Activated T-helper 1 cell treated with anti-CD3 and anti-CD28 coated beads, Interleukin-12 subunit alpha, Interleukin-12 subunit beta, Interleukin-2, Interleukin-4 antibody, amounts not matched to agents 30 ng/mL and 10 ng/mL and 1 ng/mL, durations not matched to agents 14 hours and 24 hours and 36 hours (primary cell): ENCODE measurements at places on chromosomes 3 and 15. TPM values are rescaled to one million over a fixed set of nuclear protein-coding genes. Genes with fewer than 3 reads are reported as not detected.

GRCh38 chr3:56868706-56869105 is 67.0 kb upstream of the ARHGEF3 start:
- no peak overlapping the region for H3K4me3 ChIP-seq
- no peaks in the 10 kb centered on the region for H3K27me3 ChIP-seq
- H3K36me3 ChIP-seq = peaks cover 10% of the 10 kb centered on the region
- no peak for DNase-seq

- no peaks in the 10 kb centered on the region for H3K27me3 ChIP-seq
- no peak for DNase-seq
- no peaks in the 10 kb centered on the region for H3K4me1 ChIP-seq
These were observed 40.6 kb upstream of the TMEM108 start for GRCh38 chr3:132997404-132998185.

GRCh38 chr3:159919873-159920272 is 68.8 kb upstream of the IL12A start:
- peaks cover 24% of the 10 kb centered on the region for H3K27me3 ChIP-seq
- H3K36me3 ChIP-seq = no peaks in the 10 kb centered on the region
- no peaks in the 10 kb centered on the region for H3K4me1 ChIP-seq
- no peak overlapping the region for H3K27ac ChIP-seq
- DNase-seq = no peak

DNA sequence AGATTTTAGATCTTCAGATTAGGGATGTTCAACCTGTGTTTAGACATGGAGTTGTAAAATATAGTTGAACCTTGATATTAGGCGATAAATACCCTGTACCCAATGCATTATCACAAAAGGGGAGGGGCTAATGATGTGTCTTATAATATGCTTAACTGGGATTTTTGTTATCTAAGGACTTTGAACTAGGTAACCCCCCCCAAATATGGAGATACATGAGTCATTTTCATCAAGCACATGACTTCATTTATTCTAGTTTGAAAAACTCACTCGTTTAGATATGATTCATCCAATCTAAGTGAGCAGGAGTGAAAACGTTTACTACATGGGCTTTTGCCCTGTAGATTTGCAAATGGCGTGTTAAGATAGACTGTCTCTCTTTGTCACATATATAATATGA is 212.4 kb downstream of the IL5RA start:
- no peaks in the 10 kb centered on the region for H3K4me1 ChIP-seq
- no peak overlapping the region for H3K4me3 ChIP-seq
- no peaks in the 10 kb centered on the region for H3K27me3 ChIP-seq
- H3K27ac ChIP-seq = no peak overlapping the region
- no peaks in the 10 kb centered on the region for H3K36me3 ChIP-seq

- peaks cover 14% of the 10 kb centered on the region for H3K4me1 ChIP-seq
- peaks cover 7% of the 10 kb centered on the region for H3K36me3 ChIP-seq
- H3K27ac ChIP-seq = no peak overlapping the region
- DNase-seq = no peak
- H3K4me3 ChIP-seq = no peak overlapping the region
These were observed 9.5 kb downstream of the TTBK2 start for GRCh38 chr15:42911058-42911592.

GRCh38 chr3:42906070-42906847 is at the start of gene ZNF662:
Gene ZNF662 (plus strand): TSS chr3:42906142. CDS start chr3:42908115, 1,973 bp downstream.
- peaks cover 6% of the 10 kb centered on the region for H3K36me3 ChIP-seq
- H3K4me3 ChIP-seq = peak within 1 kb of the TSS; percentile 55
- DNase-seq = no peak
- no peak within 1 kb of the TSS for H3K27ac ChIP-seq
- no peaks in the 10 kb centered on the region for H3K4me1 ChIP-seq
- H3K27me3 ChIP-seq = peaks cover 28% of the 10 kb centered on the region

- no peaks in the 10 kb centered on the region for H3K4me1 ChIP-seq
- H3K27ac ChIP-seq = no peak overlapping the region
- no peaks in the 10 kb centered on the region for H3K27me3 ChIP-seq
- peaks cover 28% of the 10 kb centered on the region for H3K36me3 ChIP-seq
- no peak for DNase-seq
These were observed 112.0 kb downstream of the SCAPER start for GRCh38 chr15:76793162-76793561.

PPARG gene
- 2.3 and 2.5 TPM in 2 replicates for total RNA-seq

DNA sequence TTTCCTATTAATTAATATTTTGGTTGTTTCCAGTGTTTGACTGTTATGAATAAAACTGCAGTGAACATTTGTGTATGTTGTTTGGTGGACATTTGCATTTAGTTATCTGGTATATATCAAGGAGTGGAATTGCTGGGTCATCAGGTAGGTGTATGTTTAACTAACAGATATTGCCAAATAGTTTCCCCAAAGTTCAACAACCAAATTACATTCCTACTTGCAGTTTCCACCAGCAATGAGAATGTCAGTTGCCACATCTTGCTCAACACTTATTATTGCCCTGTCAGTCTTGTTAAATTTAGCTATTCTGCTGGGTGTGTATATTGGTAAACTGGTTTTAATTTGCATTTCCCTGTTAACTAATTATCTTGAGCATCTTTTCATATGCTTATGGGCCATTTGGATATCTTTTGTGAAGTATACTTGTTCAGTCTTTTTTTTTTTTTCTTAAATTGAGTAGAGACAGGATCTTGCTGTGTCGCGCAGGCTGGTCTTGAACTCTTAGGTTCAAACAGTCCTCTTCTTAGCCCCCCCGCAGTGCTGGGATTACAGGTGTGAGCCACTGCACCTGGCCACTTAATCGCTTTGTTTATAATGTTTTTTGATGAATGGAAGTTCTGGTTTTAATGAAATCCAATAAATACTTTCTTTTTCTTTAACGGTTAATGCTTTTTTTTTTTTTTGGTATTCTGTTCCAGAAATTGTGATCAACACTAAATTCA is 7.9 kb downstream of the FEM1B start:
- H3K36me3 ChIP-seq = peaks cover 37% of the 10 kb centered on the region
- no peak overlapping the region for H3K4me3 ChIP-seq
- peak overlapping the region; percentile 15 for H3K27ac ChIP-seq
- peaks cover 57% of the 10 kb centered on the region for H3K4me1 ChIP-seq
- H3K27me3 ChIP-seq = no peaks in the 10 kb centered on the region

DNA sequence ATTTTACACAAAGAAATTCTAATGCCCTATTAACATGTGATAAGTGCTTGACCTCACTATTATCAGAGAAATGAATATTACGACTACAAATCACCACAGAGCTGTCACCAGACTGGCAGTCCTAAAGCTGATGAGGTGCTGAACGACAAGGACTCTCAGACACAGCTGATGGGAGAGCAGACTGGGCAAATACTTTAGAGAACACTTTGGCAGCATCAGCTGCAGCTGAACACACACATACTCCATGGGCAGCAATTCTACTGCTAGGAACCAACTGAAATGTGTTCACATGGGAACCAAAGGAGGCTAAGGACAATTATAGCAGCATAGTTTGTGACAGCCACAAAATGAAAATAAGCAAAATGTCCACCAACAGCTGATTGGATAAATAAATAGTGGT is 45.5 kb downstream of the SUSD5 start:
- peaks cover 5% of the 10 kb centered on the region for H3K27me3 ChIP-seq
- H3K27ac ChIP-seq = no peak overlapping the region
- peaks cover 2% of the 10 kb centered on the region for H3K36me3 ChIP-seq

GRCh38 chr15:97009031-97009431 is 678.5 kb downstream of the NR2F2 start:
- H3K36me3 ChIP-seq = no peaks in the 10 kb centered on the region
- no peak overlapping the region for H3K4me3 ChIP-seq
- DNase-seq = no peak
- no peaks in the 10 kb centered on the region for H3K4me1 ChIP-seq
- H3K27ac ChIP-seq = no peak overlapping the region
- H3K27me3 ChIP-seq = no peaks in the 10 kb centered on the region

DNA sequence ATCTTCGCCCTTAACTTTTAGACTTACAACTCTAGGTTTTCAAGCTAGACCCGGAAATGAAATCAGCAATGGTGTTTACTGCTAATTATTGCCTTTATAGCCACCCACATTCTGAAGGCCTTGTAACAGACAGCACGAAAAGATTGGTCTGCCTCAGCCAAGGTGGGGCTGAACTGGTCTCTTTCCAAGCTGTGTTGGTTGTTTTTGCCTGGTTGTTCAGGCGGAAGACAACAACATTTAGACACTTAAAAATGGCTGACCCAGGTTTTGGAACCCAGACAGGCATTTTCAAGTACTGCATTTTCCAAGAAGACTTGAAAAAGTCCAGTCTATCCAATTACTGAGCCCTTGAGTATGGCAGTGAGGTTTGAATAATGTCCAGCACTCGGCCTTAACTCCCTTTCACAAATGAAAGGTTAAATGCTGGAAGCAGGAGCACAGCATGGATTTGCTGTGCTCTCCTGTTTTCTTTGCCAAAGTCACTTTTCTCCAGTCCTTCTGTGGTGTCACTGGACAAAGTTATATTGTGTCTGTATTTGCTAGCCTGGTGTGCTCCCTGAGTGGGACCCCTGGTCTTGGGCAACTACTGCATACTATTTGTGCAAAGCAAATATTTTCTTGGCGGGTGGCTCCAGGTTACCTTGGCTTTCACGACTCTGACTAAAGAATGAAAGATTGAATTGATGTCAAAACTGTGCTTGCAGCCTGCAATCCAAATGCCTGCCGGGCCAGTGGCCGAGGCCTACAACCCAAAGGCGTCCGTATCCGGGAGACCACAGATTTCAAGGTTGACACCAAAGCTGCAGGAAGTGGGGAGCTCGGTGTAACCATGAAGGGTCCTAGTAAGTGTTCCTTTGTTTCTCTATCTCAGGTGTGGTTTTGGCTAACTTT is 93.5 kb downstream of the FLNB start:
- H3K36me3 ChIP-seq = peaks cover 21% of the 10 kb centered on the region
- no peaks in the 10 kb centered on the region for H3K27me3 ChIP-seq
- no peak overlapping the region for H3K27ac ChIP-seq
- H3K4me3 ChIP-seq = no peak overlapping the region

NRG4 gene
- not detected in 2 replicates for total RNA-seq

LSAMP gene
- not detected in 2 replicates for total RNA-seq

GRCh38 chr3:185540695-185541094 is 11.7 kb downstream of the LIPH start:
- H3K4me3 ChIP-seq = no peak overlapping the region
- H3K27ac ChIP-seq = no peak overlapping the region
- H3K27me3 ChIP-seq = no peaks in the 10 kb centered on the region
- no peak for DNase-seq

GRCh38 chr3:123119802-123120201 is 53.0 kb downstream of the PDIA5 start:
- no peak overlapping the region for H3K4me3 ChIP-seq
- no peak overlapping the region for H3K27ac ChIP-seq
- no peaks in the 10 kb centered on the region for H3K27me3 ChIP-seq
- H3K4me1 ChIP-seq = no peaks in the 10 kb centered on the region
- H3K36me3 ChIP-seq = peaks cover 43% of the 10 kb centered on the region
- DNase-seq = no peak

C3orf49 gene
- not detected in 2 replicates for total RNA-seq

GRCh38 chr15:70376929-70377691 is 279.4 kb upstream of the TLE3 start:
- H3K4me1 ChIP-seq = no peaks in the 10 kb centered on the region
- H3K27ac ChIP-seq = no peak overlapping the region
- H3K27me3 ChIP-seq = peaks cover 21% of the 10 kb centered on the region
- no peaks in the 10 kb centered on the region for H3K36me3 ChIP-seq

CAMKV gene
- 0.96 and 1.0 TPM in 2 replicates for total RNA-seq

DNA sequence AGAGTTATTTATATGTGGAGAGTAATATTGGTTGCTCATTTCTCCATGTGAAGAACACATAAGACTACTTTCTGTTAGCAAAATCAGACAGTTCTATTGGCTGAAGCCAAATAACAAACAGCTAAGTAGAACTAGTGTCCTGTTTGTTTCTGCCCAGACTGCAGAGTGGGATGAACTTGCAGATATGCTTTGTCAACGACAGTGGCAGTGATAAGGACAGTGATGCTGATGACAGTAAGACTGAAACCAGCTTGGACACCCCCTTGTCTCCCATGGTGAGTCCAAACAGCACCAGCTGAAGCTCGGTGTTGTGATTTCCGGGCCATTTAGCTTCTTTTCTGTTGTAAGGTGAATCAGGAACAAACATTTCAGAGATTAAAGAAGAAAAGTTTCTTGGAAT is 102.6 kb upstream of the IL12A start:
- H3K4me3 ChIP-seq = no peak overlapping the region
- DNase-seq = no peak
- no peaks in the 10 kb centered on the region for H3K4me1 ChIP-seq
- H3K27me3 ChIP-seq = peaks cover 11% of the 10 kb centered on the region
- no peaks in the 10 kb centered on the region for H3K36me3 ChIP-seq
- no peak overlapping the region for H3K27ac ChIP-seq

DNA sequence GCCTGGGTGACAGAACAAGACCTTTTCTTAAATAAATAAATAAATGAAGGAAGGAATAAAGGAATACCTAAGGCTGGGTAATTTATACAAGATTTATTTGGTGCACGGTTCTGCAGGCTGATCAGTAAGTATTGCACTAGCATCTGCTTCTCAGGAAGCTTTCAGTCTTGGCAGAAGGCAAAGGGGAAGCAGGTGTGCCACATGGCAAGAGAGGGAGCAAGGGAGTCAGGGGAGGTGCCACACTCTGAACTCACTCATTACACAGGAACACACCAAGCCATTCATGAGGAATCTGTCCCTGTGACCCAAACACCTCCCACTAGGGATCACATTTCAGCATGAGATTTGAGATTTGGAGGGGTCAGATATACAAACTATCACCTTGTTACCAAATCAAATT is 56.4 kb downstream of the PRKCI start:
- no peak for DNase-seq
- H3K4me1 ChIP-seq = peaks cover 30% of the 10 kb centered on the region
- H3K27ac ChIP-seq = no peak overlapping the region
- H3K36me3 ChIP-seq = peaks cover 23% of the 10 kb centered on the region

GRCh38 chr3:124393340-124393739 is 336.9 kb upstream of the UMPS start:
- no peak for DNase-seq
- no peak overlapping the region for H3K4me3 ChIP-seq
- H3K27ac ChIP-seq = no peak overlapping the region
- no peaks in the 10 kb centered on the region for H3K4me1 ChIP-seq

- no peak overlapping the region for H3K27ac ChIP-seq
- no peaks in the 10 kb centered on the region for H3K36me3 ChIP-seq
- no peak overlapping the region for H3K4me3 ChIP-seq
- no peaks in the 10 kb centered on the region for H3K4me1 ChIP-seq
These were observed 354.0 kb downstream of the LRTM1 start for GRCh38 chr3:54573858-54574257.

CORO2B gene
- 0.10 TPM in 1 of 2 replicates, not detected in the other for total RNA-seq

GRCh38 chr3:134854254-134854653 is 59.2 kb downstream of the EPHB1 start:
- no peak for DNase-seq
- H3K27ac ChIP-seq = no peak overlapping the region
- H3K4me1 ChIP-seq = peaks cover 16% of the 10 kb centered on the region
- peaks cover 10% of the 10 kb centered on the region for H3K27me3 ChIP-seq
